ENCODE measurements at places on chromosomes 13 and 19. TPM values are rescaled to one million over a fixed set of nuclear protein-coding genes. Genes with fewer than 3 reads are reported as not detected.

The CEACAM3 gene
- not detected for total RNA-seq

The IGLON5 gene
- not detected for total RNA-seq

The AMER2 gene
- total RNA-seq: not detected

The FGF21 gene
- total RNA-seq: not detected

The OBI1 gene
- 25.7 TPM for total RNA-seq

The MUC16 gene
- under 0.01 TPM for total RNA-seq

The ZNF493 gene
- 17.6 TPM for total RNA-seq

The REEP6 gene
- 0.44 TPM for total RNA-seq

The ZNF426 gene
- 19.4 TPM for total RNA-seq

The F2RL3 gene
- total RNA-seq: 0.22 TPM

The BRSK1 gene
- total RNA-seq: 7.0 TPM

The TMPRSS9 gene
- total RNA-seq: not detected

The OSCAR gene
- 0.22 TPM for total RNA-seq
